ENCODE measurements at places on chromosomes 7 and 10.

GRCh38 chr10:99337311-99337811, 8.2 kb downstream of the CNNM1 start:
- no peak for DNase-seq

DNA sequence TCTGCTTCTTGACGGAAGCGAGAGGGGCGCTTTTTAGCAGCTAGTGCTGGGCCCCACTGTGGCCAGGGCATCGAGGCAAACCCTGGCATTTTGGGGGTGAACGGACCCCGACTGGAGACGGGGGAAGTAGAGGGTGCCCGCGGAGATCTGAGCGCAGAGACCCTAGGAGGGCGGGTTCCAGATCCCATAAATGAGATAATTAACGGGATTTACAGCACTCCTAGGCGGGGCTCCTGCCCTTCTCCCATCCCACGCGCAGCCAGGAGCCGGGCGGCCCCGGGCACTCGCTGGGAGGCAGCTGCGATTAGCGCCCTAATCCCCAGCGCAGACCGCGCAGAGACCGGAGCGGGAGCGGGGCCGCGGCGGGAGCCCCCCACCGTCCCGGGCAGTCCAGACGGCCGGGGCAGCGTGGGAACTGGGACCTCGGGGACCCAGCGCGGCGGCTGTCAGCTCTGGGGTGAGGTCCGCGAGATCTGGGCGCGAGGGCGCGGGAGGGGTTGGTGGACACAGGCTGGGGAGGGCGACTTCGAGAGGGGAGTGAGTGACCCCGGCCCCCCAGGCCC, 735 bp downstream of the JCAD start:
- no peak for DNase-seq

- no peak for DNase-seq
Measured at GRCh38 chr7:53326634-53327033, 291.2 kb downstream of the POM121L12 start.

GRCh38 chr7:140877249-140877524, 47.5 kb downstream of the BRAF start:
- DNase-seq, result no peak

- DNase-seq, result no peak
Measured at GRCh38 chr7:16634271-16634738, 11.2 kb downstream of the ANKMY2 start.

DNA sequence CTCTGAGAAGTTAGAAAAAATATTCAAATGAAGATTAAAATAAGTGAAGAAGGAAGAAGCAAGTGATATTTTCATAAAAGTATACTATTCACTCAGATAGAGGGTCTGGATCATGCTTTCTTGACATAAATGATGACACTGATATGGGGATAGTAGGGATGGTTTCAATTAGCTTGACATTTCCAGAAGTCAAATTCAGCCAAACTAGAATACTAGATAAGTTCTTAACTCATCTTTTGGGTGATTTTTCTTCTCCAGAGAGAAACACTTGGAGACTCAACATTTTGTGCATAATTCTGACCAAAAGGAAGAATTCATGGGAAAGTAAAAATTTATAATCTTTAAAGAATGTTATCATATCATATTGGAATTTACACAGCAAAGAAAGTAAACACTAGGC, 152.0 kb upstream of the LRGUK start:
- no peak for DNase-seq

DNA sequence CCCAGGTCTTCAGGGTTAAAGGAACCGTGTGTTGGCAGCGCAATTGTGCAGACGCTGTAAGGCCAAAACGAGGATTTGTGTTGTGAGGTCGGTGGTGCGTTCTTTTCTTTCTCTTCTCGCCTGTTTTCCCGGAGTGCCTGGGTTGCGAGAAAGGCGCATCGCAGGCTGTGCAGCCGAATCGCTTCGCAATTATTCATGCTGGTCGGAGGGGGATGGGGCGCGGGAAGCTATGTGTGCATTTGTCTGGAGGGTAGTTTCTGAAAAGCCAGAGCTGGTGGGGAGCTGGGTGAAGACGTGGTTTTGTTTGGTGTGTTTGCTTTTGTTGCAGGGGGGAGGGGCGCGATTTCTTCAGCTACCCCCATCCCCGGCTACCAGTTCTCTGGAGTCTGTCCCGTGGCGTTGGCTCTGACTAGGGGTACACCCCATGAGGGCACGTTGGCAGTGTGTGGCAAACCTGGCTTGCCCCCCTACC, 2.1 kb downstream of the MXI1 start:
- no peak for DNase-seq

GRCh38 chr10:78756604-78757343, 312.0 kb upstream of the ZMIZ1 start:
- no peak for DNase-seq

- DNase-seq, result no peak
Measured at GRCh38 chr7:37150856-37151255, 297.8 kb downstream of the ELMO1 start.

GRCh38 chr10:117167789-117168674, 29.3 kb upstream of the KCNK18 start:
- DNase-seq, result no peak

GRCh38 chr7:91780521-91780920, 100.0 kb downstream of the MTERF1 start:
- DNase-seq, result no peak

DNA sequence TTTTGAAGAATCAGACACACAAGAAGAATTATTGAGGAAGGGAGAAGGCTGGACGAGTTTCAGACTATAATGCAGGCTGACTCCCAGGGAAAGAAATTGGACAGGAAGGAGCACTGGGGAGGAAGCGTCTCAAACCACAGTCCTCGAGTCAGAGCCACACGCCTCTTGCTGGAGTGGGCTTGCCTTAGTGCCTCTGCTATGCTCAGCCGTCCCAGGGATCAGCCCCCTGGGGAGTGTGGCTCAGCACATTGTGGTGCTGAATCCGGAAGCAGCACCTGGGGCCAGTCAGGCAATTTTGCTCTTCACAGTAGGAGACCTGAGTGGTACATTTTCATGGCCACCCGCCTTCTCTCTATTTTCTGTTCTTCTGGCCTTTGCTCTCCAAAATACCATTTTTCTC, 67.4 kb upstream of the SLC35G1 start:
- DNase-seq, result no peak

DNA sequence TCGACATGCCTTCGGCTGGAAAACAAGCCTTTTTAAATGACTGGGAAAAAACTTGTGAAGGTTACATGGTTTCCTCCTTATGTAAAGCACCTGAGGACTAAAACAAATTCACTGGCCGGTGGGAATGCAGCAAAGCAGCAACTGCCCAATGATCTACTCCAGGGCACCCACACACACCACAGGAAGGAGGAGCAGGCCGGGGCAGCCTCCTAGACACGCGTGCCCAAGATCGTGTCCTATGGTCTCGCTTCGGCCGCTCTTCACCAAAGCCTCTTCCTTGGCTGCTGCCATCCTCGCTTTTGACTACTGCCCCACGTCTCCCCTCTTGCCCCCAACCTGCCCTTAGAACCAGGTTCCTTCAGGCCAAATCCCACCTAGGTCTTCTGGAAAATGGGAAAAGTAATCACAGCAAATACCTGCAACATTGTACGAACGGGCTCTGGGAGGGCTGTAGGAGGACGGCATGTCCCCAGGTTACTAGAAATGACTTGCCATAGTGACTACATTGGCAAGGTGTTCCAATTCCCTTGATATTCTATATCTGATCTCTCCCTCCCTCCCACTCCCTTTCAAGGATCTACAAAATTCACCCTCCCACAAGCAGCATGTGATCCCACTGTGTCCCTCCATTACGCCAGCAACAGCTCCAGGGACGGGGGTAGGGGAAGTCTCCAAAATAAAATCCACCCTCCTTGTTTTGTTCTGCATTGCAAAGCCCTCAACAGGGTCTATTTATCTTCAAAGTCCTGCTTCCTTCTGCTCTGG, 84.9 kb downstream of the RNF216 start:
- no peak for DNase-seq

GRCh38 chr7:142571581-142571980, 177.7 kb upstream of the PRSS1 start:
- DNase-seq, result no peak
